NCI-H69 (cell line): ENCODE measurements at places on chromosomes 5 and 9.

- DNase-seq: peak; percentile 14
These were observed 105.3 kb downstream of the PAX5 start for GRCh38 chr9:36928670-36929349.

DNA sequence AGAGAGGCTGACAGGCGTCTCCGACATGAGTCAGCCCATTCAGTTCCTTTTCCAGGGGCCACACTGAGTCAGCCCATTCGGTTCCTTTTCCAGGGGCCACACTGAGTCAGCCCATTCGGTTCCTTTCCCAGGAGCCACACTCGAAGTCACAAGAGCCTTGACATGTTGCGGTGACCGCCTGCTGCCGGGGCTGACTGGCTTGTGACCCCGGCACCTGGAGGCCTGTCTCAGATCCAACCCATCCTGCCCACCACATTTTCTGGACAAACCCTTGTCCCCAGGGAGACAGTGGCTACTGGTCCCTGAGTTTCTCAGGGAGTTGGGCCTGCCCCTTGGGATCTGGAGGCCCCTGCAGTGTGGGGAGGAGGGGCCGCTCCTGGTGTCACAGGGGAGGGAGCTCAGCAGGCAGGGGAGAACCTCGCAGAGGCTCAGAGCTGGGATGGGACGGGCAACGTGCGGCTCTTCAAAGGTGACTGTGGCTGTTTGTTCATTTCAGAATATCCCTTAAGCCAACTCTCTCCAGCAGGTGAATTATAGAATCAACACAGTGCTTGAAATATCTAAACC, 40.5 kb upstream of the LPCAT1 start:
- no peak for DNase-seq

GRCh38 chr9:73869264-73869663, 627.9 kb upstream of the RORB start:
- peak; percentile 23 for DNase-seq

GRCh38 chr5:170632985-170633234, 129.1 kb downstream of the KCNIP1 start:
- peak; percentile 78 for DNase-seq

- DNase-seq: peak; percentile 49
These were observed 8.7 kb upstream of the RANBP6 start for GRCh38 chr9:6024035-6024554.
